Astrocyte of the cerebellum (primary cell): ENCODE measurements at places on chromosomes 5 and 9.

GRCh38 chr9:89497257-89497963 lies 503 bp downstream of the SEMA4D start:
- DNase-seq: no peak

DNA sequence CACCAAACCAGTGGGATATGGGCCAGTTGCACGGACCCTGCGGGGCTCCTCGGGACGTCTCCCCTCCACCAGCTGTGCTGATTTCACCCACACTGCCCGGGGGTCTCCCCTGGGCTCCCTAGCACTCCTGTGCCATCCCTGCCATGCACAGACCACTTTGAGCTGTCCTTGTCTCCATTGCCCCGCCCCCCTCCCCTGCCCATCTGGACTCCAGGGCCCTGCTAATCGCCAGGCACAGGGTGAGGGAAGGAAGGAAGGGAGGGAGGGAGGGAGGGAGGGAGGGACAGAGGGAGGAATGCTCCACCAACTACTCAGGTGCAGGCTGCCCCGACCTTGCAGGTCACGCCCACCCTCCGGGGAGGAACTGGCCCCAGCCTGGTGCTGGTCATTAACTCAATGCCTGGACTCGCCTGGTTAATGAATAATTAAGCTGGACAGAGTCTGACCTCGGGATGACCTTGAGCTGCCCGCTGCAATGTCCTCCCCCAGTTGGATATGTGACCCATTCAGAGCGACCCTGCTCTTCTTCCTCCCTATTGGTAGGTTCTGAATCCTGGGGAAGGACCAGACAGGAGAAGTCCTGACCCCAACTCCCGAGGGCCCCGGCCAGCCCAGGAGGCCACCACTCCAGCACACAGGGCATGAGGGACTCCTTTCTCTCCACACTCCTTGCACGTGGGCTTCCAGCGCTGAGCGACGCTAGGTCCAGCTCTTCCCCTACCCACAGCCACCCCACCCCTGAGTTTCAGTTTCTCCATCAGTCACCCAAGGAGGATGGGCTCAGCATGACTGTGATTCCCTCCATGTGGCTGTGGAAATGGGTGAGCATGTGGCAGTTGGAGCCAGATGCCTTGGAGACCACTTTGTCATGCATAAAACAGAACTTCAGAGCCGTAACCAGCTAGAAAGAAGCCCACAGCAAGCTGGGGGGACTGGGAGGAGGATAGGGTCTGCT lies 62.1 kb downstream of the C9orf50 start:
- DNase-seq: no peak

GRCh38 chr9:123441769-123442168 lies 85.8 kb downstream of the CRB2 start:
- DNase-seq: no peak

DNA sequence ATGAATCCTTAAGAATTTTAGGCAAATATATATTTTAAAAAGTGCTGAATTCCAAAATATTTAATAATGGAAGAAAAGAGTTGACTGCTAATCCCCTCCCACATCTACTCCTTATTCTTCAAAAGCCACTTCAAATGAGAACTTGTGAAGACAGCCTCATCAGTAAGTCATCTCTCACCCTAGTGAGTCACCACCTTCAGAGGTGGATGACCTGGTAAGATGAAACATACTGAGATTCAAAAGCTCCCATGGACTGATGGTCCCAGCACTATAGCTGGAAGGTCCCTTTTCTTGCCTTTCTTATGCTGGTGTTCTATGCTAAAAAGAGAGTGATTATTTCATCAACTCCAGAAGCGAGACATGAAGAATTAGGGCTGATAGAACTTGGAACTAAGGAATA lies 37.8 kb upstream of the SPDL1 start:
- DNase-seq: no peak

- no peak for DNase-seq
These were observed 5.0 kb downstream of the JADE2 start for GRCh38 chr5:134530301-134531077.

DNA sequence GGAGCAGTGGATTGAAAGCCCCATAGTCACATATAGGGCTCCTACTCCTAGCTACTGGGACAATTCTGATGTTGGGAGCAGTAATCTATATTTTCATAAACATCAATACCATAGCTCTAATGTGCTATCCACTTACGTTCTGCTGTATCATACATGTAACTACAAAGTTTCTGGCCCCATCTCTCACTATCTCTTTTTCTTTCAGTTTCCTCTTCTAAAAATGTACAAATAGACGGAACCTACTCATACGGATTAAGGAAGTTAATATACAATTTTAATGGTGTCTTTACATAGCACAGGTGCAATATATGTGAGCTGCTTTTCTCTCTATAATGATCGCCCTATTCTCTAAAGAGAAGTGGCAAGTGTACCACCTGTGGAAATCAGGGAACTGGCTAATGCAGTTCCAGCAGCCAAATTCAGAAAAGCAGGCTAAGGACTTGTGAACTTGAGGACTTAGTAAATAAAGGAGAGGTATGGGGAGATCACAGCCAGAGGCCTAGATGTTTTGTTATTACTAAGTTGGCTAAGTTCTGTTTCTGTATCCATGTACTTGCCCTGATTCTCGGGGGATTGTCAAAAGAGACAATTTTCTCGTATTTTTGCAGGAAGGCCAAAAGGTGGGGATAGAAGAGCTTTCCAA lies 1021.9 kb downstream of the CDH12 start:
- DNase-seq: no peak

DNA sequence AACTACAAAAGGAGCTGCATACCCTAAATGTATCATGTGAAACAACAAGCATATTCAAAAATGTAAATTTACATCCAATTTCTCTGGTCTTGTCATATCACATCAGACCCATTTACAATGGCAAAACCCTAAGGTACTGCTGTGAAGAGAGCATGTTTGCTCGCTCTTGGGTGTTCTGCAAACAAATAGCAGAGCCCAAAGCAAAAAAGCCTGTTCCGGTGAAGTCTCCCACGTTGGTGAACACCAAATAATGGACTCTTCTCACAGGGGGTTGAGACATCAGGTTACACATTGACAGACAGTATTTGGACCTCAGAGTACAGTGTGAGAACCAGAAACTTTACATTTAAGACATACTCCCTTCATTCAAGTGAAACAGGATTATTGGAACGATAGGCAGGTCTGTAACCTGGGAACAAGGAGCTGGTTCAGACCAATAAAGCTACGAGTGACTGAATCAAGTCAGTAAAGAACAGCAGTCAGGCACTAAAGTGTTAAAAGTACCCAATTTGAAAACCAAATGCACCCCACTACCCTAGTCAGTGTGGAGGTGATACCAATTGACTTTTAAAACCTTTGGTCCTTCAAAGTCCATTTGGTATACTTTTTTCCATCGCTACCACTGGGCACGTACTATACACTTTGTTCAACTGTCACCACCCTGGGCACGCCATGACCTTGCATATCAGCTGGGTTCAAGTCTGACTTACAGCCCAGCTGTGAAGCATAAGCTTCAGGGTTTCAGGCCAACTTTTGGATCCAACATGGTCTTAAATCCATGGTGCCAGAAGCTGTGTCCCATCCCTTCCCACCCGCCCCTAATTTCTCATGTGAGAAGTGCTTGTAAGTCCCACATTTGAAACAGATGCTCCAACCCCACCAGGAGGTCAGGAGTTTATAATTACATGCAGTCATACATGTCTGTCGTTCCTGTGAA lies 36.4 kb downstream of the ETF1 start:
- no peak for DNase-seq

- DNase-seq: no peak
These were observed 779.4 kb downstream of the SEMA5A start for GRCh38 chr5:8766448-8766847.

DNA sequence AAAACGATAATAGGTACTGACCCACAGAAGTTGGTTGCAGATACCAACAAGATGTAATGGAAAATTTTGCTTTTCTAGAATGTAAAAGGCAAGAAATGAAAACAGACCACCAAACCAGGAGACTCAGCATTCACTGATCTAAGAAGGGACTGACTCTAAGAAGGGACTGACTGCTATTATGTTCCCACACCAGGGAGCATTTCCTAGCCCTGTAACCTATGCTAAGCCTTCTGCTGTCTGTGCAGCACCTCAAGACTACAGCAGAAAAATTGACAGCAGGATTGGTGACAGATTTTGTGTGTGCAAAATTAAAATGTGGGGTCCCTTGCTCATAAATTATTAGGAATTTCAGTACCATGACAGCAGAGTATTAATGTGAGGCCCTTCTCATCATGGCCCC lies 154.8 kb downstream of the GABRB2 start:
- DNase-seq: no peak

DNA sequence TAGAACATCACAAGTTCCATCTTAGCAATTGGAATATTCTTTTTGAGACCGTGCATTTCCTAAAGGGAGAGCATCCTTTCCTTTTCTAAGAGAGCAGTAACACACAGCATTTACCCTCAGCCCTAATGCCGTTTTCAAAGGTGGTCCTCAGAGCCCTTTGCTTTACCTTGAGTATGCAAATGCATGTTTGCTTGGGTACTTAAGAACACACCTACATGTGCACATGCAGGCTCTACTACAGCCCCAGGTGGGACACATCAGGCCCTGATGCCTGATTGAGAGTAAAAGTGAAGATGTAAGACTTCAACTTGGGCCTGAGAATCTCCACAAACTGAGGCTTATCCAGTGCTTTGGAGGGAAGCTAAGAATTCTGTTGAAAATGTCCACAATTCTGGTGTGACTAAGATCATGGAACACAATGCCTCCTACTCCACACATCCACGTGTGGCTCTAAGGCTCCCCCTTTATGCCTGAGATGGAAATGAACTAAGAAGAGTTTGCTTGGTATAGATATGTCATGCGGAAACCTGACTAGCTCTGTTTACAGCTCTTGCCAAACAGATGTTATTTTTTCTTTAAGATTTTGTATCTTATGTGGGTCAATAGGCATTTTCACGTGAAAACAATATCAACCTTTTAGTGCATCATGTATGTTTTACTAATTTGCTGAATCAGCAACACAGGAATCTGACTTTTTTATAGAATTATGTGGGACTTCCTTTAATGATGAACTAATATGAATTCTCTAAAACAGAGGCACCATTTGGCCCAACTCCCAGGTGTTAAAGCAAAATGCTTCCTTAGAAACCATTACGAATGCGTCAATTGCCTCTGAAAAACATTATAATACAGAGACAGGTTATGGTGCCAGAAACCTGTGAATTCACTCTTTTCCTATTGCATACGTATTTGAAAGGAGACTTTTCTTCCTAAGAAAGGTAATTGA lies 48.9 kb upstream of the SLC2A8 start:
- peak; percentile 41 for DNase-seq

- no peak for DNase-seq
These were observed 55.2 kb downstream of the HSPA4 start for GRCh38 chr5:133106761-133107572.

GRCh38 chr9:94096819-94097577 lies 12.7 kb downstream of the PTPDC1 start:
- DNase-seq: no peak

- no peak for DNase-seq
These were observed 35.1 kb upstream of the CCDC152 start for GRCh38 chr5:42721484-42721883.

- no peak for DNase-seq
These were observed 24.8 kb downstream of the OSMR start for GRCh38 chr5:38870595-38870994.

GRCh38 chr5:54295651-54296276 lies 14.6 kb downstream of the ARL15 start:
- DNase-seq: no peak

DNA sequence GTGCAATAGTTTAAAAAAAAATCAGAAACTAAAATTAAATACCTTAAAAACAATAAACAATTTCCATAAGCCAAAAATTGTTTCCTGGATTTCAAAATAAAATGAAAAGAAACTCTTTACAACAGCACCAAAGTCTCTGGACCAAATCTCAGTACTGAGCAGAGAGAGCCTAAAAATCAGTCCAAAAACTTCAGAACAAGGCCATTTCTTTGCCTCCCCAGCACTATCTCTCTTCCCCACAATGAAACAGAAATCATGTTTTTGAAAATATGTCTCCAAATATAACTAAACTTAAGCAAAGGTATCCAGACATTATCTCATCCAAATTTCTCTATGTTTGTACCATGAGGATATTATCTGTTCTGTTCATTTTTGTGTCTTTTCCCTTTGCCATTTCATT lies 1.0 kb downstream of the FREM1 start:
- DNase-seq: no peak
